ENCODE measurements at places on chromosomes 13 and 19.

DNA sequence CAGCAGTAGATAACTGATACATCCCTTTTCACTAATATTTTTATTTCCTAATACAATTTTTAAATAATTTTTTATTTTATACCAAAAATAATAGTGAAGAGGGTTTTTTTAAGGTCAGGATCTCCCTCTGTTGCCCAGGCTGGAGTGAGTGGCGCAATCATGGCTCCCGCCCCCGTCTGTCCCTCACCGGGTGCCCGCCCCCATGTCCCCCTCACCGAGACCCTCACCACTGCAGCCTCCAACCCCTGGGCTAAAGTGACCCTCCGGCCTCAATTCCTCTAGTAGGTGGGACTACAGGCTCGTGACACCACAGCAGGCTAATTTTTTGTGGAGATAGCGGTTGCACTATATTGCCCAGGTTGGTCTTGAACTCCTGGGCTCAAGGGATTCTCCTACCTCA, 17.8 kb upstream of the ZNF846 start:
- DNase-seq: no peak

DNA sequence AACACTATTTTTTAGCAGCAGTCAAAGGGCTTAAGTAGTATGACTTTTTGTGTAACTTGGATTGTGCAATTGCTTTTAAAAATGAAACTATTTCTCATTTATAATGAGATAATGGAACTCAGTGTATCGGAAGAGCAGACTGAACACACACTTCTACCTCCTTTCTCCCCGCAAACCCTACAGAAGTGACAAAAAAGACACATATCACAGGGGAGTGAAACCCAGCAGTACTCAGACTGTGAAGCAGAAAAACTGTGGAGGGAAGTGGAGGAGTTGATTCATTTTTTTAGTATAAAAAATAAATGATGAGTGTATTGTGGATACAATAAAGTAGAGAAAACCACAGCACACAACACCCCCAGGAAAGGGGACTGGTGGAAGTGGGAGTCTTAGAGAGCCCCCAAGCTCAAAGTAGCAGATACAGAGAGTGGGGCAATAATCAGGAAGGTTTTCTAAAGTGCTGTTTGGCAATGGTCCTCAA, 9.7 kb downstream of the LPAR6 start:
- DNase-seq: no peak

- DNase-seq: no peak
These were observed 2295.4 kb downstream of the PCDH9 start for GRCh38 chr13:64934569-64935362.

DNA sequence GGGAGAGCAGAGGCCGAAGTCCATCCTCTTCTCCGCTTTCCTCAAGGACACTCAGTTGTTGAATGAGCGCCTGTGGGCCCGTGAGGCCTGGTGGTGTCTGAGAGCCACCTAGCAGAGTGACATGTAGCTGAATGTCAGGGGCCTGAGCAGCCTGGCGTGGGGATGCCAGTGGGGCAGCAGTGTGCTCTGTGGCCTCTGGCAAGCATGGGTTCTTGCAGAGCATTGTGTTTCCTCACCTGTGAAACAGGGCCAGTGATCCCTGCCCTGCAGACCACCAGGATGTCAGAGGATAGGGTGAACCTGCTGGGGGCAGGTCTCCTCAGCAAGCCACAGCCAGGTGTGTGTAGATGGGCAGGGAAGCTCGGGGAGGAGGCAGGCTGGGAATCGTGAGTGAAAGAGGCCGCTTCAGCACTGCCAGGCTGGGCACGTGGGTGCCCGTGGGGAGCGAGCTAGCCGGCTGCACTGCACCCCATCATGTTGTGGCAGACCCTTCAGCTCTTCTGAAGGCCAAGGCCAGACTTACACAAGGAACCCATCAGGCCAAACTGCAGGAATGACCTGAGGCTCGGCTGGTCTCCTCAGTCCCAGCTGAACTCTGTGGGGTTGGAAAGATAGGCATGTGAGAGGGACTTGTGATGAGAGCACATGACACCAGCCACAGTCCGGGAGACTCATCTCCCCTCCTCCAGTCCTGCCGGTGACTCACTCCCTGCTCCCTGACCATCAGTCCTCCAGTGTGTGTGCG, 5.0 kb downstream of the PPP1R37 start:
- no peak for DNase-seq

- DNase-seq: no peak
These were observed 808.6 kb upstream of the ARGLU1 start for GRCh38 chr13:107376341-107377125.

DNA sequence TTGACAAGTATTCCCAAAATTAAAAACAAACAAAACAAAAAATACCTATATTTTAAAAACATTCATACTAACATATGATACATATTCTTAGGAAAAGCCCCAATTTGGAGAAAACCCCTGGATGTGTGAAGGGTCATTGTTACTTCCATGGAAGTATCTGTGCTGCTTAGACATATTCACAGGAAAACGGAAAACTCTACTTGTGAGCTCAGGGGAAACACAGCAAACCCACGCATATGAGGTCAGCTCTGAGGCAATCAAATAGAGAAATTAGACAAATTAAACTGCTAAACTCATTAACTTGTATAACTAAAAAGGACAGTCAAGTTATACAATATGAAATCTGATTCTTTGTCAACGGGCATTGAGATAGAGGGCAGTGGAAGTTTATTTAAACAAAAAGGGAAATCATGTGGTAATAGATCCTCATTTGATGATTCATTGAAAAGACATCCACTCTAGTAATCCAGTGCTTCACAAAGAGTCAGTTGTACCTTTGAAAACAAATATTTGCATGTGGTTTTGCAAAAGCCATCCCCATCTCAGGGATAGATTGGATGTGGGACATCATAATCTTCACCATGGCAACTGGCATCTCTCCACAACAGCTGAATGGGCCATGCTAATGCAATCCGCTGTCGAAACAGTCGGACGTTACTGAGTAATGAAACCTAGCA, 423.4 kb downstream of the ITGBL1 start:
- DNase-seq: no peak

- no peak for DNase-seq
These were observed 141.2 kb upstream of the KLHL1 start for GRCh38 chr13:70249332-70250064.

DNA sequence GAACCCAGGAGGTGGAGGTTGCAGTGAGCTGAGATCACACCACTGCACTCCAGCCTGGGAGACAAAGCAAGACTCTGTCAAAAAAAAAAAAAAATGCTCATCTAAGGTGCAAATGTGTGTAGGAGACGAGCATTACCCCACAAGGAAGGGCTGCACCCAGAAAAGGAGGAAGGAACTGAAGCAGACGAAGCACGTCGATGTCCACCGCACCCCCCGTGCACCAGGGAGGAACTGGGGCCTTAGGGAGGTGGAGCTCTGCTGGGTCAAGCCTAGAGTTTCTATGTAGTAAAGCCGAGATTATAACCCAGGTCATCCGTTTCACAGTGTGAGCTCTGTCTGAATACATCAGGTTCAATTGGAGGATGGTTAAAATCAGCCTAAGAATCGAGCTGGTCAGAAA, 1.1 kb downstream of the VSTM1 start:
- peak; percentile 59 for DNase-seq
